ENCODE measurements at places on chromosomes 6 and 20.

DNA sequence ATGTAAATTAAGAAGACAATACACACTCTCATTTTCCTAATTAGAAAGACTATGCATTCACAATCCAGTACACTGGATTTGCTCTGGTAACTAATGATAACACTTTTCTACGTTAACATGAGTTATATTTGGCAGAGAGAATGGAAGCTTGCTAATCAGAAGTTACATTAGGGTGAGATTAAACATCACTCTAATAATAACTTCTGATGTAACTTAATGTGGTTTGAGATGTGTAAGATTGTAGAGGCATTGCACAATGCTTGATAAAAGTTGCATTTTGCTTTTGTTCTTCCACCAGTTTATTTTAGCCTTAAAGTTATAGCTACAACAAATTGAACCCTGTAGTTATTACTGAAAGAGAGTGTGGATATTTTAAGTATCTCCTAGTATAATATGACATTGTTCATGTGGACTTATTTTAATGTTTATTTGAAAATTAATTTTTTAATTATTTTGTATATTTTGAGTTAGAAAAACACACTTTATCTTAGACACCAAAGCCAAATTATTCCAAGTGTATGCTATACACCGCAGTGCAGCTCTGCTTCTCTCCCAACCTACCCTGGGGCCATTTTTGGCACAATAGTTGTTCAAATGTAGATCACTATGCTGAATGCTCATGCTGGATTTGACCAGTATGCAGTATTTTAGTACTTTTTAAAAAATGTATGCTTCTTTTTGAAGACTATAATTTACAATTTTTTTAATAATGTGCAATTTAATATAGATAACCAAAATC, 143.2 kb downstream of the SLC16A10 start:
- DNase-seq: no peak

DNA sequence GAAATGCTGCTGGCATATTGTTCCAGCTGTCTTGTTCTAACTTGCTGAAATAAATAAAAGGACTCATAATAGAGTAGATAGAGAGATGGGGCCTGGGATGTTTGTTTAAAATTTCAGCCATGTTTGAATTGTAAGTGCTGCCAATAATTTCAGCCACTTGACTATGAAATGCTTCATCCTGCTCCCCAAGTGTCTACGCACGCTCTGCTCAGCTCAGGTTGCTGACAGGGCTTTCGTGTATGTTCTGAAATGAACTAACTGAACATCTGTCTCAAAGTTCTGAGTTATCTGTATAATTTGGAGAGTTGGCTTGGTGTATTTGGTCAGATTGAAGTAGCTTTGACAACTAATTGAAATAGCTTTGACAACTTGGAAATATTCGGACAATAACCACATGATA, 387.8 kb downstream of the BMP2 start:
- no peak for DNase-seq

DNA sequence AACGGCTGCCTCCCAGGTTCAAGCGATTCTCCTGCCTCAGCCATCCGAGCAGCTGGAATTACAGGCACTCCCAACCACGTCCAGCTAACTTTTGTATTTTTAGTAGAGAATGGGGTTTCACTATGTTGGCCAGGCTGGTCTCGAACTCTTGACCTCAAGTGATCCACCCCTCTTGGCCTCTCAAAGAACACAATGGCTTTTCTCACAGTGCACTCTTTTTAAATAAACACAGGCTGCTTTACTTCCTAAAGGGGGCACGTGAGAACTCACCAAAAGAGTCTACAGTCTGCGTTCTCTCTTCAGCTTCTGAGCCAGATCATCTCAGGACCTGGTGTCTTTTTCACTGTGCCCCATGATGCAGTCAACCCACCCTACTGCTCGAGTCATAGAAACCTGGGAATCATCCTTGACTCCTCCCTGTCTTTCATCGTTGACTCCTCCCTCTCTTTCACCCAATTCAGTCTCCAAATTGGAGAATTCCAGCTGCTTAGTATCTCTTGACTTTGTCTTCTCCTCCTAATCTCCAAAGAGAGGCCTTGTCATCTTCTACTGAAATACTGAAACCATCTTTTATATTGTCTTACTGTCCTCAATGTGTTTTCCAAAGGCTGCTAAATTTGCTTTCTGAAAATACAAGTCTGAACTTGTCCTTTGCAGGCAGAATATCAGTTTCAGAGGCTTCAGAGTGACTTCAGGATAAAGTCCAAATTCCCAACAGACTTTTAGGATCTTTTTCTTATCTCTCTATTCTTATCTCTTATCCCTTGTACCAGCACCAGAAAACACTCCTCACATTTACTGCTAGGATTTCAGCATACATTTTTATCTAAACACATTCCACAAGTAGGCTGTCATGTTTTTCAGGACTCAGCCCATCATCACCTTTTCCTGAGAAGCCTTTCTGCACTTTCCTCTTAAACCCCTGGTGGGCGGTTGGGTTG, 323.4 kb downstream of the SYNE1 start:
- DNase-seq: no peak

GRCh38 chr20:58514321-58515232, 622 bp downstream of the APCDD1L start:
- no peak for DNase-seq

DNA sequence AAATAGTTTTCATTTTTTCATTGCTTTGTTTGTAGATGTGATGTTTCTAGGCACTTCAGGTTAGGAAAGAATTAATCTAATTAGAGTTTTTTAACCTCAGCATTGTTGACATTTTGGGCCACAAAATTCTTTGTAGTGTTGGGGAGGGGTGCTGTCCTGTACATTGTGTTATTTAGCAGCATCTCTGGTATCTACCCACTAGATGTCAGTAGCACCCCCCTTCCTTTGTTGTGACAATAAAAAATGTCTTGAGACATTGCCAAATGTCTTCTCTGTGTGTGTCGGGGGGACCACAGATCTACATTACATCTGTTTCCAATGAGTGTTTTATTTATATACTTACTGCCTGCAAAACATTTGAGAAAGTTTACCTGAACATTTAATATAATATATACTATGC, 45.6 kb downstream of the EYA4 start:
- no peak for DNase-seq

- no peak for DNase-seq
These were observed 18.4 kb downstream of the UBE3D start for GRCh38 chr6:83047065-83047754.

DNA sequence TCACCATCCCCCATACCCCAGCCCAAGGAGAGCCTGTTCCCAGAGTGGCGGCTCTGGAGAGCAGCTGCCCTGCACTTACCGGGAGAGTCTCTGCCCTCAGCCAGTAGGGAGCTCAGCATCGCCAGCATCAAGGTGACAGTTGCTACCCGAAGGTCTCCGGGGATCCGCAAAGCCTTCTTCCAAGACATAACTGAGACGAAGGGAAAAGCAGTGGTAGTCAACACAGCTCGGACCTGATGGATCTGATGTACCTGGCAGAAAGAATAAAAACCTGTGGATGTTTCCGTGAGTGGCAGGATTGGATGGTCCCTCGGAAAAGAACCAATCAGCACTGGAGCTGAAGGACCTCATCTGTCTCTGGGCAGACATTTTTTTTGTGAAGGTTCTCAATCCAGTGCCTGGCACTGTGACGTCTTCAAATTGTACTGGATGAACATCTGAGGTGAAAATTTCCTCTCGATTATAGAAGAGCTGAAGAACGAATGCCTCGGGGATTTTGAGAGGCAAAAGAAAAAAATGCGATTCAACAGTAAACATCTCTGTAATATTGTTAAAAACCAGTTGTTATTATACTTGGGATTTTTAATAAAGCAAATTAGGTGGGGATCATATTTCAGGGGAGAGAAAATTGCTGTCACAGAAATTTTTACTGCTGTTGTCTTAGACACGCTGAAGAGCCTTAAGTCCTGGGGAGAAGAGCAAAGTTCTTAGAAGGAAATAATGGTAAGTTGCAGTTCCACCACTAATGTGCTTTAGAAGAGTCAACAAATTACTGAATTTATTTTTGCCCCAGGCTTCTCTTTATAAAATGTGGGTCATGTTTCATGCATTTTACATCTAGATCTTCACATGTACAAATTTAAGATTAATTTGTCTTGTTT, at the start of gene HLA-DQB1:
Gene HLA-DQB1, minus strand, starts transcription at position 238 of the 881 bp plus-strand sequence. Its CDS starts 50 bp downstream, at position 188.
- DNase-seq: no peak

- DNase-seq: no peak
These were observed 8.3 kb downstream of the NT5E start for GRCh38 chr6:85458184-85458583.

- DNase-seq: no peak
These were observed 164.4 kb downstream of the SIM1 start for GRCh38 chr6:100300221-100300736.

GRCh38 chr6:42509256-42509655, 54.6 kb upstream of the UBR2 start:
- no peak for DNase-seq

- DNase-seq: no peak
These were observed 13.2 kb upstream of the SSTR4 start for GRCh38 chr20:23021951-23022350.

- DNase-seq: no peak
These were observed 20.3 kb downstream of the SYNDIG1 start for GRCh38 chr20:24489631-24490260.

- no peak for DNase-seq
These were observed 18.7 kb downstream of the FAM50B start for GRCh38 chr6:3867641-3868502.

DNA sequence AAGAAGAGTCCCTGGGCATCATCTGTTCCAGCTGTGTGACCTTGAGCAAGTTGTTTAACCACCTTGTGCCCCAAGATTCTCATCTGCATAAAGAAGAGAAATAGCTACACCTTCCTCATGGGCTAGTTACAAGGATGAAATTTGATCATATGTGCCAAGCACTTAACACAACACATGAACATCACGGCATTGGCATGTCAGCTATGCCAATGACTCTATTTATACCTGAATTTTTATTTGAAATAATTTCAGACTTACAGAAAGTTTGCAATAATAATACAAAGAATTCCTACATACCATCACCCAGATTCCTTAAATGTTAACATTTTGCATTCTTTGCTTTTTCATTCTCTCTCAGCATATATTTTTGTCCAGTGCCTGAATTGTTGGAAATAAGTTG, 21.0 kb upstream of the TCF15 start:
- DNase-seq: no peak

- no peak for DNase-seq
These were observed 241.4 kb downstream of the LAMA2 start for GRCh38 chr6:129124347-129124746.

DNA sequence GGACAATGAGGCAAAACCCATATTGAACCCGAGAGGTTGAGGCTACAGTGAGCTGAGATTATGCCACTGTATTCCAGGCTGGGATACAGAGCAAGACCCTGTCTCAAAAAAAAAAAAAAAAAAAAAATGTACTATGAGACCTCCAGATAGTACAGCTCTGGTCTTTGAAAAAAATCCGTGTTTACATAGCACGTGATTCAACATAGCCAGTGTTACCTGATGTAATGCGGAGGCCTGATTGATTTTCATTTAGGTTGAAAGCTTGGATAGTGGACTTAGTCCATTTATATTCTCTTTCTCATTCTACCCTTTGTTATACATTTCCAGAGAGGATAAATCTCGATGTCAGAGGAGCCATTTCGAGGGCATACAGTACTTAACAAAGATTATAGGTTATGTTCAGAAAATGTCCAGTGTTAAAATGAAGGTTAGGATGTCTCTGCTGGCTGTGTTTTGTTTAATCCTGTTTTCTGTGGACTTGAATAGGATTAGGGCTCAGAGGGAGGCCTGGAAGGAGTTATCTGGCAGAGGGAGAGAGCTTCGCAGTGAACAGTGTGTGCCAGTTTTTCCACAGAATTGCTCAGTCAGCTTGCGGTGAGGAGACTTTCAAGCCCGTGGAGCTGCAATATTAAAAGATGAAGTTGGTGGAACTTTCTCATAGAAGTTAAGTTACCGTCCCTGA, 33.9 kb upstream of the BCLAF1 start:
- DNase-seq: no peak

- no peak for DNase-seq
These were observed 21.8 kb downstream of the FOXA2 start for GRCh38 chr20:22562620-22563019.

DNA sequence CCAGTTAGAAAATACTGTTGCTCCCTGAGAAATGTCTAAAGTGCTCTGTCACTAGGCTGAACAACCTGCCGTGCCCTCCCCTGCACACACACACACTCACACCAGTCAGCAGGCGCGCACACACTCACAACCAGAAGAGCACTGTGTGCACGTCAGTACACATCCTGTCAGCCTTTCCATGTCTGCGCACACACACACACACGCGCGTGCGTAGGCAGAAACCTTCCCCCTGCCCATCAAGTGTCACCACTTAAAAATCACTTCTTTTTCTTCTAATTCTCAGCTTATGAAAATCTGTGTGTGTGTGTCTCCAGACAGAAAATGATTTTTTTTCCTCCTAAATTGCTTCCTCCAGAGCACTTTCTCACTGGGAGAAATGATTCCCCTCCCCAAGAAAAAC, 100.3 kb downstream of the EDN3 start:
- DNase-seq: no peak

DNA sequence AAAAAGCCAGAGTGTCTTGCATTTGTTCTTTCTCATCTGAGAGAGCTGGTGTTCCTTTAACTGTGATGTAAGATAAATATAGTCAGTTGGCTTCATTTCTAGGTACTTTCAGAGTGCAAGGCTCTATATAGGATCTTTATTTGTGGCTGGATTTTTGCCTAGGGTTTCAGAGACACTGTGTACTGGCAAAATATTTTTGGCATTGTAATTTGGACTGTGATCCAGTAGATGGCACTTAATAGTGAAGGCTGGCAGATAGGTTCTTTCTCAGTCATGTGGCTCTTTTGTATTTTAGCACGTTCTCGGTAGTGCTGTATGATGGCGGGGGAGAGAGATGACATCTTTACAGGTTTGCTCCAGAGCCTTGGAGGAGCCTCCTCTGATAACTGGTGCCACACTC, 26.8 kb upstream of the SLC35B3 start:
- no peak for DNase-seq

- no peak for DNase-seq
These were observed 163.2 kb upstream of the TAB2 start for GRCh38 chr6:149154261-149154821.

DNA sequence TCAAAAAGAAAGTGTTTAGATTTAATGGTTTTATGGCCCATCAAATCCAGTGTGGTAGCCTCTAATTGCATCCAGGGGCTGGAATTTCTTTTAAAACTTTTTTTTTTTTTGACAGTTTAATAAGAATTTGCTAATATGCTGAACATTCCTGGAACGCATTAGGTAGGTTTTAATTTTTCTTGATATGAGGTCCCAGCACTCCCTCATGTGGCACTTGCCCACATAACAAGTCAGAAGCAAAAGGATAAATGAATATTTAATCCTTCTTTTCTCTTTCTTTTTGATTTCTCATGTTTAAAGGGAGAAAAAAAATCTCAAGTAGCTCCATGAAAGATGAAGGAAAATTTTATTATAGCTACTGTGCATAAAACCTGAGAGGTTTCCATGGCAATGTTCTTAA, 13.5 kb downstream of the HAO1 start:
- DNase-seq: no peak

Measured in stimulated activated CD4-positive, alpha-beta T cell treated with anti-CD3 and anti-CD28 coated beads, Interleukin-1b, Interleukin-23, amount 100 ng/mL, for 1 hour (primary cell).